ENCODE measurements at places on chromosomes 11 and 22.

- DNase-seq: no peak
These were observed 542.0 kb downstream of the FAM181B start for GRCh38 chr11:82191695-82192094.

GRCh38 chr11:104104664-104105063, 59.3 kb downstream of the PDGFD start:
- no peak for DNase-seq

GRCh38 chr11:20388096-20389055, 860 bp downstream of the PRMT3 start:
- DNase-seq: peak; percentile 33

DNA sequence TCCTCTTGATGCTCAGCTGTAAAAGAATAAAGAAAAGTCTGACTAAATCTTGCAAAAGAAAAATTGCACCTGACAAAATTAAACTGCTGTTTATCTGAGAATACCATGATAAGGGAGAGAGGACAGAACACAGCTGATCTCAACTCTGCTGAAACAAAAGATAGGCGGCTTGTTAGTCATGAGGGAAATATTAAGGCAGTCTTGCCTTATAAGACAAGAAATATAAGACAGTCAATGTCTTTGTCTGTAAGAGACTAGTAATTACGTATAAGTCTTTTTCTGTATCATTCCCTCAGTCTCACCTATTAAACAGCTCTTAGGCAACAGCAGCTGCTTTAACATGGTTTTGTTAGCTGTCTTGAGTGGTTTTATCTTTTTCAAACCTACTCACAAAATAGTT, 296.6 kb downstream of the LUZP2 start:
- DNase-seq: no peak

DNA sequence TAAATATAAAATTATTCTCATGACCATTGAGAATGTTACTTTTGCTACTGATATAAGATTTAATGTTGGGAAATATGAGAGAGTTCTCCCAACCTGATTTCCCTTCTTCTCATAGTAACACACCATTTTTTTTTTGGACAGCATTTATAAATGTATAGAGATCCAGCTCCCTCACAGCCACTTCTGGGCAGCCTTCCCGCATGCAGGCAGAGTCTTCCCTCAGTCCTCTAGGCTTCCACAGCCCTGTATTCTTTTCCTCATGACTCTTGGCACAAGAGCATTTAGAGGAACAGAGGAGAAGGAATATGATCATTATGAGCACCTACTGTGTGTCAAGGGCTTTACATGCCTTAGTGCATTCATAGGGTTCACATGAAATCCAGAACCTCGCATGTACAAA, 9.0 kb downstream of the DTX4 start:
- no peak for DNase-seq

DNA sequence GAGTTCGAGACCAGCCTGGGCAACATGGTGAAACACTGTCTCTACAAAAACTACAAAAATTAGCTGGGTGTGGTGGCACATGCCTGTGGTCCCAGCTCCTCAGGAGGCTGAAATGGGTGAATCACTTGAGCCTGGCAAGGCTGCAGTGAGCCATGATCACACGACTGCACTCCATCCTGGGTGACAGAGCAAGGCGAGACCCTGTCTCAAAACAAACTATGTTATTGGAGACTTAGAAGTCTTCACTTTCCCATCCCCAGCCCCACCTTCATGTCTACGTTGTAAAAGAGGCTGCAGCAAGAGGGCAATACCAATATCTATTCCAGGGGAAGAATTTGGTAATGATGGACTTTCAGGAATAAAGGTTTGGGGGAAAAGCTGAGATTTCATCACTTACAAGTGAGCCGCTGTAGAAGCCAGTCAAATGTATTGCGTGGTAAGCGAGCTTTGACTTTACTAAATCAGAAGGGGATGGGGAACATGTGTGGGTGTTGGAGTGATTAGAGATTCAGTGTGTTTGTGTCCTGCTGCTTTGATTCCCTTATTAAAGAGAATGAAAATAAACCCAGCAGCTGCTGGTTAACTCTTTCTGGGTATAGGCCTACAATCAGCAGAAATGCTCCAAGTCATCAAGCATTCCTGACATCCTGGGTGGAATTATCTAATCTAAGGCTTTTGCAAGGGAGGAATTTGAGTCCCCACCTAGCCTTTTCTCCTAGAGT, 53.7 kb downstream of the UBASH3B start:
- no peak for DNase-seq

GRCh38 chr11:34514597-34514996, 1.0 kb upstream of the ELF5 start:
- DNase-seq: no peak

GRCh38 chr11:66854231-66854661, 2.6 kb upstream of the LRFN4 start:
- DNase-seq: no peak

- no peak for DNase-seq
These were observed 12.5 kb downstream of the L3MBTL2 start for GRCh38 chr22:41217553-41218157.

- DNase-seq: no peak
These were observed 1.7 kb upstream of the DIXDC1 start for GRCh38 chr11:111935317-111936039.

DNA sequence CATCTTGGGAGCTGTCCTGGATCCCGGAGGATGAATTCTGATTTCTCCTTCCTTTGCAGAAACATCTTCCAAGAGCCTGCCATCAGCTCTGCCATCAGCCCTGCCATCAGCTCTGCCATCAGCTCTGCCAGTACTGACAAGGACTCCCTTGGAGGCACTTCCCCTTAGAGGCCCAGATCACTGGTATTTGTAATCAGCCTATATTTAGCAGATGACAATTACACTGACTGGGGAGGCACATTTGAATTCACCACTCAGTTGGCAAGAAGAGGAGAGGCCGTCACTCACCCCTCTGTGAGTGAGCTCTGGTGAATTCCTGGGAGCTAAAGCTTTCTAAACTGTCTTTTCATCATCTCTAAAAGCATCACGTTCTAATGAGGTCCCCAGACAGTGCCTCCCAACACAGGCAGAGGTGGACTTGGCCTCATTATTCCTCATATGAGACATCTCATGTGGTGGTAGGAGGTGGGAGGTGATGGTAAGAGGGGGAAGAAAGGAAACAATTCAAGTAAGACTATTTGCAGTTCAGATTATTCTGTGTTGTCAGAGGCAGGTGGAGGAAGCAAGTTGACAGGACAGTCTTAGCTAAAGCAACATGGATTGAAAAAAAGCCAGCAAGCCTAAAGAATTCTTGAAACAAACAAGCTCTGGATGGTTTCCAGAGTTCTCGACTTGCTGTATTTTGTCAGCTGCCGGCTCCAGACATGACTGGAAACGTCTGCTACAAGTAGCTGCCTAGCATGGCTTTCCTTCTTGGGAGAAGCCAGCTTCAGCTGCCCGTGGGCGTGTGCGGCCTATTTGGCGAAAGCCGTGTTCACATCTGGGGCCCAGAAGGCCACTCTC, 771.7 kb downstream of the TBC1D22A start:
- DNase-seq: no peak

GRCh38 chr11:20387261-20388095, at the start of gene PRMT3:
PRMT3 (plus strand) TSS chr11:20387716; CDS start chr11:20387747, 31 bp downstream.
- peak; percentile 97 for DNase-seq

DNA sequence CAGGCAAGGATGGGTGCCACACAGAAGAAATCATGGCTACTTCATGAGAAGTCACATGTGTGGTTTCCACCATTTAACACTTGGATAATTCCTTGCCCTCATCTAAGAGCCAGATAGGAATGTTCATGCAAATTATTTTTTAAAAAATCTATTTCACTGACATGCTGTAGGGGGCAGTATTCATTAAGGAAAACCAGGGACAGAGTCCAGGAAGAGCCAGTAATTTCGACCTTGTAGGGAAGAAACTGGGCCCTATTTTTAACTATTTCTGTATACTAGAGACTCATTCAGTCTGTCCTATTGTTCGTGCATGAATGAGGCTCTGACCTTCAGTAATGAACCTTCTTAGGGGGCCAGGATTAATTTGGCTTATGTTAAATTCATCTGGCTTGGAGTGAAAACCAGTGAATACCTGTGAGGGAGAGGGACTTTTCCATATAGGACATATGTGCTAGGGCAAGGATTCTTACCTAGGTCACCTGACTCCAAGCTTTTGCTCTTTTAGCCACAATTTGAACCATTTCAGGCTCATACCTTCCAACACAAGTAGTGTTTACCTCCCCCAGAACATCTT, 192.7 kb downstream of the NAV2 start:
- peak; percentile 60 for DNase-seq

GRCh38 chr22:20859615-20860014, 808 bp downstream of the SNAP29 start:
- peak; percentile 25 for DNase-seq

- DNase-seq: no peak
These were observed 51.4 kb downstream of the JAM3 start for GRCh38 chr11:134120143-134120850.

DNA sequence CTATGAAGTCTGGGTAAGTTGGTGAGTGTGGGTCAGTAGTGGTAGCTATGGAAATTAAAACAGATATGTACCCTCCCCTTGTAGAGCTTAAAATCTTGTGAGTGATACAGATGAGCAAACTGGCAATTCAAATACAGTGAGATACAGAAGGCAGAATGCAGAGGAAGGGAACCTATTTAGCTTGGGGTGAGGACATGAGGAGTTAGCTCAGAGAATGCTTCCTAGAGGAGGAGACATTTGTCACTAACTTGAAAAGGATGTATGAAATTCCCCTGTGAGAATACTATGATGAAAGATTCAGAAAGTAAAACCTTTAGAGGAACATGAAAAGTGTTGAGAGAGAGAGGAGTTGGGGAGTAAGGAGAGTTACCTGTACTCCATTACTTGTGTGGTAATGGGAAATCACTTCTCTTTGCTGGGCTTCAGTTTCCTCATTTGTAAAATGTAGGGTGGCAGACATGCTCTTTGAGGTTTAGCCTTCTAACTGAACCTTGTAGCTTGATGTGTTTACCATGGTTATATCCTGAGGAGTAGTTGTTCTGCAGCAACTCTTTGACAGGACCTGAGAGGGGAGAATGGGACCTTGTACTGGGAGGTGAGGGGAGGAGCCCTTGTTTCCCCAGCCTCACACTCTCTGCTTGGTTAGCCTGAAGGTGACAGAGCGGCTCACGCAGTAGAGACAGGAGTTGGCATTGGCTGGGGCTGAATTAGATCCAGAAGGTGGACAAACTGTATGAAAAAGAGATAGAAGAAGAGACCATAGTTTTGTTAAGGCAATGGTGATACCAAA, 17.9 kb downstream of the SWAP70 start:
- DNase-seq: no peak

DNA sequence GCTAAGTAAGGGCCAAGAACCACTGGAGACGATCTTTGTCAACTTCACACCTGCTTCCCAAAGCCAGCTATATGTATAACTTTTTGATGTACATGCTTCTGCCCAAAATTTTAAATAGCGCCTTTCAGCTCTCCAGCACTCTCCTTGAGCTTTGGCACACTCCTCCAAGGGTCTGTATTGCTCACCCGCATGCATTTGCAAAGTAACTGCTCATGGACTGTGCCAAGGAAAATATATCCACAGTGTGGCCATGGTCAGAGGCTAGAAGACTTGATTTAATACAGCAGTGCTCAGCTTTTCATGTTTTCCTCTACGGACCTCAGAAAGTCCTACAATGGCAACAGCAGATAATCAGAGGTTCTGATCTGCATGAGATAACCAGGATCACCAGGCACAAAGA, 550.1 kb downstream of the SOX6 start:
- DNase-seq: no peak

GRCh38 chr11:61149624-61150615, 11.3 kb downstream of the VPS37C start:
- DNase-seq: no peak

GRCh38 chr11:125268611-125269010, 104.1 kb downstream of the PKNOX2 start:
- DNase-seq: no peak

- no peak for DNase-seq
These were observed 32.2 kb upstream of the ARFGAP3 start for GRCh38 chr22:42889304-42889703.

GRCh38 chr11:57596266-57596885, 1.1 kb upstream of the SERPING1 start:
- DNase-seq: no peak

GRCh38 chr11:57523419-57523818, 7.1 kb downstream of the TIMM10 start:
- no peak for DNase-seq

DNA sequence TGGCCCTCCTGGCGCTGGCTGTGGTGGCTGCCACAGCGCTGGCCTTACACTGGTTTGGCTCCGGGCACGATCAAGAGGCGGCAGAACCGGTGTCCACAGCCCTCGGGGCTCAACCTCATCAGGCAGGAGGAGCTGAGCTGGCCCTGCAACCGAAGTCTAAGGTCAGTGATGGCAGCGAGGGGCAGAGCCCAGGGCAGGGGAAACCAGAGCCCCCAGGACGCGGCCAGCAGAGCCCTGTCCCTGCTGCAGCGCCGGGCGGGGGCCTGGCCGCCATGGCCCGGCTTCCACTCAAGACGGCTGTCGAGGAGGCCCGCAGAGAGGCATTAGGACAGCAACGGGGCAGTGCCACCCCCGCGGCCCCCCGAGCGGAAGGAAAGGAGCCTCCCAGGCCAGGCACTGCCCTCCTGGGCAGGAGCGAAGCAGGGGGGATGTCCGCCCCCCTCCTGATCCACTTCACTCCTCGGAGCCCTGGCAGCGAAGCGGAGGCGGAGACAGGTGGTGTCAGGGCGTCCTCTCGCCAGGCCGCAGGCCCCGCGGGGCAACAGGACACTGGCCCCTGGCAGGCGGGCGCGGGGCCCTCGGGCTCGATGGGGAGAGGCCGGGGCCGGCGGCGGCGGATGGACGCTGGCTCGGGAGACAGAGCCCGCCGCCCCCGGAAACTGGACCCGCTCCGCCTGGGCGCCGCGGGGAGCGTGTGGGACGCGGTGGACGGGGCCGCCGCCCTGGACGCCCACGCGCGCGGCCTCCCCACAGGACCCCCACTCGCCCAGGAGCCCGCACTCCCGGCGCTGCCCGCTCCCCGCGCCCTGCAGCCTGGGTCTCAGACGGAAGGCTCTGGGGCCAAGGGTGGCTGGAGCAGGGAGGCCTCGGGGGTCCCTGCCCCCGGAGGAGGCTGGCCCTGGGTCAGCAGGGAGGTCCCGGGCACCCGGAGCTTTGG, 895 bp downstream of the KLHDC7B start:
- no peak for DNase-seq

DNA sequence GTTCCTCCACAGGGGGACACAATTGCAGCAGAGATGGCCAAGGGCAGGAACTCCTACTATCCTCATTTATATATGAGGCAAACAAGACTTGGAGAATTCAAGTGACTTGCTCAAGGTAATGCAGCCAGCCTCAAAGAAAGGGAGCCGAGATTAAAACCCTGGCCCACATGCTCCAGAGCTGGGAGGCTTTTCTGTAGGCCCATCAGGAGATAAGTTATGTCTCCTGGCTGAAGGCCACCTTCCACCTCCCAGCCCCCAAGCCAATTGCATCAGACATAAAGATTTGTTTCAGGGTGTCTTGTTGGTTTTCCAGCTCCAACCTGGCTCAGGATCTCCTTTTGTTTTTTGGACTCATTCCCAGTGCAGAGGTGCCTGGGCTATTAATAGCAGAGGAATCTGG, 59.5 kb downstream of the SMIM38 start:
- DNase-seq: no peak

- peak; percentile 58 for DNase-seq
These were observed 32.3 kb upstream of the P2RY2 start for GRCh38 chr11:73185680-73186293.
